ENCODE measurements at places on chromosomes 4 and X. TPM values are rescaled to one million over a fixed set of nuclear protein-coding genes. Genes with fewer than 3 reads are reported as not detected.

The GUCY1A1 gene
- 0.21 TPM for total RNA-seq

The ITGB1BP2 gene
- 5.5 TPM for total RNA-seq

The PPEF2 gene
- total RNA-seq: not detected

The UGT2B7 gene
- total RNA-seq: not detected

The PLXNB3 gene
- total RNA-seq: 1.4 TPM

DNA sequence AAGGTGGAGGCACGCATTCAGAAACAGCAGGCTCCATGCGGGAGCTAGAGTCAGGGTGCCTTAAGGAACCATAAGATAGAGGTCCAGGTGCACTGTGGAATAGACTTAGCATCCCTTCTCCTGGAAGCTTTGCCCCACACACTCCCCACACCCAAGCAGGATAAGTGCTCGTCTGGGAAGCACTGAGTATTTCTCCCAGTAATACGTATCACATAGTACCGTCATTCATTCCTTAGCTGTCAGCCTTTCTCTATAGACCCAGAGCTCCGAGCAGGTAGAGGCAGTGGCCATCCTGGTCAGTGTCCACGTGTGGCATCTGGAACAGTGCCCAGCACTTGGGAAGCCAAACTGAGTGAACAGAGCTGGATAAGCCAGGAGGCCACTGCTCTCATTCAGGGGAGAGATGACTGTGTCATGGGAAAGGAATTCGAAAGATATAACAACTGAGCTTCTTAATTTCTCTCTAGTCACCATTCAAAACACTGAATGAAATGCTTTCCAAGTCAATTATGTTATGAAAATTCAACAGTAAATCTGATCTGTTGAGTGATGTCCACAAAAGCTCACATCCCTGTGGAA, 9.9 kb downstream of the APBB2 start:
- peaks cover 6% of the 10 kb centered on the region for H3K4me1 ChIP-seq
- H3K27me3 ChIP-seq: peaks cover 14% of the 10 kb centered on the region
- H3K4me3 ChIP-seq: no peak overlapping the region
- no peak for DNase-seq
- no peak overlapping the region for H3K27ac ChIP-seq
- no peaks in the 10 kb centered on the region for H3K36me3 ChIP-seq

- no peaks in the 10 kb centered on the region for H3K4me1 ChIP-seq
- DNase-seq: no peak
- no peak overlapping the region for H3K4me3 ChIP-seq
- no peaks in the 10 kb centered on the region for H3K27me3 ChIP-seq
Observed at GRCh38 chrX:17842769-17843525, 18.2 kb downstream of the RAI2 start.

DNA sequence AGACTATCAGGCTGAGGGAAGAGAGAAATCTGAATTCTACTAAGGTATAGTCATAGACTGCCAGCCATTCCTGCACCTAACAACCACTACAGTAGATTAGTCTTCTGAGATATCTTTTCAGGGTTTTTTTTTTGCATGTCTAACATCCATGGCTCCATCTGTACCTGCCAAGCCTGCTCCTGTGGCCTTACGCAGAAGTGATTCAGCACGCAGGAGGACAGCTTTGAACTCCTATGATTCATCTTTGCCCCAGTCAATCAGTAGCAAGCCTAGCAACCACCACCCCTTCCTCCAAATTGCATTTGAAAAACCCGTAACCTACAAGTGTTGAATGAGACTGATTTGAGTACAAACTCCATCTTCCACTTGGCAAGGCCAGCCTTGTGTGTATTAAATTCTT, 520.7 kb upstream of the HS3ST1 start:
- H3K27me3 ChIP-seq: no peaks in the 10 kb centered on the region
- H3K4me1 ChIP-seq: no peaks in the 10 kb centered on the region
- no peak for DNase-seq
- H3K4me3 ChIP-seq: no peak overlapping the region
- H3K36me3 ChIP-seq: no peaks in the 10 kb centered on the region

DNA sequence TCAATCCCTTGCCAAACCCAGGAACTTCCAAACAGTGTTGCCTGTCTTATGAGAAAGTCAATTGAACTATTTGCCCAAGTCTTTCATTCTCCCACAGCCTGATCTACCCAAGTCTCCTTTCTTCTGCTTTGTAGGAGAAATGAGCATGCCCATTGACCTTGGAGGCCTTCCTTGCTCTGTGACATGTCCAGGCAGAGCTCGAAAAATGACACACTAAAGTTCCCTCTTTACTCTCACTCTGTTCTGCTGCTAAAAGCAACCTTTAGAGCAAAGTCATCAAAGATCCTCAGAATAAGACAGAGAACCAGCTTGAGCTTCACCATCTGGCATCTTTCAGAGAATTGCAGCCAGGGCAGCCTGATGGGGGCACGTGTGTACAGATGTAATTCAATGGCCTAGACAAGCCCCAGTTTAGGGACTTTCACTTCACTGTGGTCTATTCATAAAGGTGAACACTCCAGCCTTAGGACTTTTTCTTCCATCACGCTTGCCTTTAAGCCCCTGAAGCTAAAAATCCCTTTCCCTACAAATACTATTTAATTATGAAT, 136.4 kb downstream of the AMELX start:
- peaks cover 13% of the 10 kb centered on the region for H3K27me3 ChIP-seq
- H3K4me1 ChIP-seq: no peaks in the 10 kb centered on the region
- DNase-seq: no peak
- H3K36me3 ChIP-seq: no peaks in the 10 kb centered on the region
- no peak overlapping the region for H3K4me3 ChIP-seq

GRCh38 chr4:101942891-101943290, 152.4 kb downstream of the BANK1 start:
- H3K4me1 ChIP-seq: no peaks in the 10 kb centered on the region
- no peak overlapping the region for H3K27ac ChIP-seq
- no peaks in the 10 kb centered on the region for H3K36me3 ChIP-seq

DNA sequence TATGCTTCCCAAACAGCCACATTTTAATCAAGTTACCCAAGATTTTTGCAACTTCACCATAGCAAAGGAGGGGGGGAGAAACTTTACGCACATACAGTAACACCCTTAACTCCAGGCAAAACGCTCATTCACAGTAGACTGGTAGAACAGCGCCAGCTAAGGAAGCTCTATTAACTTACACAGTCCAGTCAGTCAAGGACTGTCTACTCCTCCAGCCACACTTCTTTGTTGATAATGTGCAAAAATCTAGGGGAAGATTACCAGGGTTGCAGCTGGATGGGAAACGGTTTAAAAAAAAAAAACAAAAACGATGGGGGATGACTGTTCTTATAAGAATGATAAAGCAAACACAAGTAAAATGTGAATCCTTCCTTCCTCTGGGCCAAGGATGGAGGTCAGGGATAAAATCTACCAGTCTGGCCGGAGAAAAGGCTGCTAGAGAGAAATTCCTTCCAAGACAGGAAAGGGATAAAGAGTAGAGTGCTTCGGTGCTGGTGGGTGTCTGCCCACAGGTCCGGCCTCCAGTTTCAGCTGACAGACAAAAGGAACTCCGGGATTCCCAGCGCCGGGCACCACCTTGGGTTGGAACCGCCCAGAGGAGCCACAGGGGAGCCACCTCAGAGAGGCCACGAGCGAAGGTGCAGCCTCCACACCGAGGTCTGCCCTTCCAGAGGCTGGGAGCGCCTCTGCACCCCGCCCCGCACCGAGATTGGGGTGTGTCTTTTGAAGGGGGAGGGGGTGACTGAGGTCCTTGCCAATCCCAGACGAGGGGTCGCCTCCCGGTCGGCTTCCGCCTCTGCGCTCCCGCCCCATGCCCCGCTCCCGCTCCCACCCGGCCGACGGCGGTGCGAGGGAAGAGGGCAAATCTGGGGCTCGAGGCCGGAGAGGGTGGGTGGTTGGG, 811 bp downstream of the ANKRD50 start:
- H3K27me3 ChIP-seq: peaks cover 10% of the 10 kb centered on the region
- peaks cover 6% of the 10 kb centered on the region for H3K4me1 ChIP-seq
- H3K27ac ChIP-seq: no peak overlapping the region
- H3K4me3 ChIP-seq: no peak overlapping the region
- DNase-seq: peak; percentile 21

DNA sequence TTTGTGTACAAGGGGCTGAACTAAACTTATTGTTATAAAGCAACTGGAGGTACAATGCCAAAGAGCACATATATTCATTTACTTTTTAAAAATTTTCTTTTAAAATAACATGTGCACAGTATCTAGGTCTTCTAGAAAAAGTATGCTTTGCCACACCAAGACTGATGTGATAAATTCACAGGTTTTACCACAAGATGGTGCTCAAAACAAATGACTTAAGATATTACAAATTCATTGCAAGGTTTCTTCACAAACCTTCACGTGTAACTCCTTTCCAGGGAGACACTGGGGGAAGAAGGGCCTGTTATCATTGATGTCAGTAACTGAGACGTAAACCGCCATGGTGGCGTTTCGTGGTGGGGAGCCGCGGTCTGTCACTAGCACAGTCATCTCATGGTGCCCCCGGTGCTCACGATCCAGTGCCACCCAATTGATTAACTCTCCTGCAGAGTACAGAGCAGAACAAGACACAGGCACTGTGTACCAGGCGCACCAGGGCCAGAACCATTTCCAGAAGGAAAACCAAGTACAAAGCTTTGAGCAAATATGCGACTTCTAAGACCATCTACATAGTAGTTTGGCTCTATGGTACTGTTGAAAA, 162.2 kb downstream of the DCHS2 start:
- no peak overlapping the region for H3K27ac ChIP-seq
- H3K4me1 ChIP-seq: peaks cover 10% of the 10 kb centered on the region
- H3K4me3 ChIP-seq: no peak overlapping the region
- no peak for DNase-seq
- H3K27me3 ChIP-seq: peaks cover 27% of the 10 kb centered on the region

DNA sequence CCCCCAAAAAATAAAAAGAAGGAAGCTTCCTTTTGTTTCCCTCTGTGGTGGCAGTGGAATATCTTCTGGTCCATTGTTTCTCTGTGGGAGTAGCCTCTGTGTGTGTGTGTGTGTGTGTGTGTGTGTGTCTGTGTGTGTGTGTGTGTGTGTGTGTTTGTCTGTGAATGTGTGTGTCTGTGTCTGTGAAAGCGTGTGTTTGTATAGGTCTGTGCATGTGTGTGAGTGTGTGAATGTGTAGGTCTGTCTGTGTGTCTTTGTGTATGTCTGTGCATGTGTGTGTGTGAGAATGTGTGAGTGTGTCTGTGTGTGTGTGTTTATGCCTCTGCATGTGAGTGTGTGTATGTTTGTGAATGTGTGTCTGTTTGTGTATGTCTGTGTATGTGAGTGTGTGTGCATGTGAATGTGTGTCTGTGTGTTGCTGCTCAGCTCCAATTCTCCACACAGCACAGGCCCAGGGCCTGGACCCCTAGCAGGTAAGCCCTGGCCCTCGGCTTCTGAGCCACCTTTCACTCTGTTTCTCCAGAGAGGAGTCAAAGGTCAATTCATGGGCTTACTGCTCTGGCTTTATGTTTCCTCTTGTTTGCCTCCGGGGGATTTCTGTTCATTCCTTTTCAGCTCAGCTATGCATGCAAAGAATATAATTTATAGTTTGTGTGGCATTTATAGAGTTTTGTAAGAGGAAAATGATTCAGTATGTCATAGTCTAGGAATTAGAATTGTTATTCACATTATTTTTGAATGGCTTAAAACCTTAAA, 89.8 kb downstream of the UCHL1 start:
- no peaks in the 10 kb centered on the region for H3K36me3 ChIP-seq
- no peaks in the 10 kb centered on the region for H3K27me3 ChIP-seq
- no peak overlapping the region for H3K4me3 ChIP-seq
- no peak overlapping the region for H3K27ac ChIP-seq
- H3K4me1 ChIP-seq: no peaks in the 10 kb centered on the region

Data from activated CD8-positive, alpha-beta T cell treated with anti-CD3 and anti-CD28 coated beads, Interleukin-2, amount 10 ng/mL, durations not matched to agents 7 days and 5 days (primary cell).